Activated gamma-delta T cell treated with Interleukin-2 at 50 U/mL for 16 hours (primary cell): ENCODE measurements at places on chromosomes 2 and 18.

DNA sequence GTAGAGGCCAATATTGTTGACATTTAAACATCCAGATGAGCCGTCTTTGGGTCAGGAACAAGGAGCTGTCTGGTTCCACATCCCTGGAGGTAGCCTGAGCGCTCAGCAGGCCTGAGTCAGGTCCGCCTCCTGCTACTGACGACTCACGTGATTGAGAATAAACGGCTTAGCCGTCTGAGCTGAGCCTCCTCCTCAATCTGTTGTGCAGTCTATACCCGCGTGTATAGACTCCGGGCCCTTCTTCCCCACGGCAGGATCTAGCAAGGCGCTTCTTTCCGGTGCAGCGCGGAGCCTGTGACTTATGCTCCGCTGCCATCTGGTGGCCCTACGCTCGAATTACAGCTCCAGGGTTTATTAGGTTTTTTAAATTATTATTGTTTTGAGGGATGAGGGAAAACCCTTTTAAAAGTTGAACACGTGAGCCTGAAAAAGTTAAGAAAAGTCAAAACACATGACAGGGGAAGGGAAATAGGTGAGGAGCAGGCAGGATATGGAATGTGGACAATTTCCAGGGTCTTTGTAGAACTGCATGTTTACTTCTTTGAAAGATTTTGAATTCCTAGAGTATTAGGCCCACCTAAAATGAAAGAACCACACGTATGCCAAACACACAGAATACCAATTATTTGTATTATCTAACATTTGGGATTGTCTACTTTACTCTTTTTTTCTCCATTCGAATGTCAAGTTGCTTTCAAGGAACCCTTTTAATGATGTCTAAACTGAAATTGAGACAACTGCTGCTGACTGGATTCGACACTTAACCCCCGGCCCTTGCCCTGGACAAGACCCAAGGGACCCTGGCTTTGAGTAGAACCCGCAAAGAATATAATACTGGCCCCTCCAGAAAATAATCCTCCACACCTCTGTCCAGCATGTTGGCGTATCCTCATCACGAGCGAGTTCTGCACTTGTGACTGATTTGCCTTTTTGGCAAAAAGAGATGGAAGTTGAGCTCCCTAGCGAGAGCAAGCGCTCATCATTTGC, 112.4 kb upstream of the ZNF236 start:
- peak; percentile 53 for DNase-seq

DNA sequence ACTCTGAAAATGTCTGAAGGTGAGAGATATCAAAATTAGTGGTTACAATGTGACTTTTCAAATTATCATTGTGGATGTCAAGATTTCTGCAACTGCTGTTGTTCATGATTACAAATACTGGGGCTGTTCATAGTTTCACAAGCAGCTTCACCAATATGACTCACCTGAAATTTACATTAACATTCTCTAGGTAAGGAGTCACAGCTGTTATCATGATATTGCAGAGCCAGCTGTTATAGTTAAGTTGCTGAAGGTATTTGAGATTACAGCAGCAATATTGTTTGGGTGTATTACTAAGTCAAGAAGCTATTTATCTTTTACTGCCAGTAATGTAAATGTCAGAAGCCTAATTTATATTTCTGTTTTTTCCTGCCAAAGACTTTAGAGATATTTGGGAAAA, 140.0 kb downstream of the MC4R start:
- no peak for DNase-seq

DNA sequence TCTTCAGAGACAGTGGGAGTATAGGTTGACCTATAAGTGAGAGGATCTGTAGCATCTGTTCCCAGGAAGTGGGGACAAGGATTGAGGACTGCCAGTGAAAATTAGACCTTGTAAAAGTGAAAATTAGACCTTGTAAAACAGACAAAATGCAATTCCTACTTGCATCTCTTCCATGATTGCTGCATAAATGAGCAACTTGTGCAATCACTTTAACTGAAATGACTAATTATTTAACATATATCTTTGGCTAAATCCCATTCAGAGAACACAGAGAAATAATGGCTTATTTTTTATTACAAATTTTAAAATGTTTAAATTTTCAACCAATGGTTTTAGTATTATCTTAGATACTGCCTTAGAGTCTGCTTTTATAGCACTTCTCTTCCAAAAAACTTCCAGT, 67.2 kb upstream of the NABP1 start:
- no peak for DNase-seq

GRCh38 chr2:238521870-238522269, 95.1 kb downstream of the ASB1 start:
- no peak for DNase-seq

DNA sequence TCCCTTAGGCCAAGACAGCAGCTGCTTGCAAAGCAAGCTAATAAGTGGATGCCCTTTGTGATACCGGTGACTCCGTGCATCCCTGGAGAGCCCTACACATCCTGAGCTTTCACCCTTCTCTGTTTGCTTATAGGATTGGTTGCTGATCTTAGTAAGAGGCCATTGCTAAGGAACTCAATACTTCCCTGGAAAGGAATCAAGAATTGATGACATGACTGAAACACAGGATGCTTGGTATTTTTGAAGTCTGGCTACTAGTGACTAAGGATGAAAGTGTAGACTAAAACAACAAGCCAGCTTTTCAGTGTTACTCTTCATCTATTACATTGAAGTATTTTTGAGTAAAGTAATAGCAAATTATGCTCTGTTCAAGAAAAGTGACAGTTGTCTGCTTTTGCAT, 123.0 kb upstream of the SERPINE2 start:
- DNase-seq, result no peak

GRCh38 chr18:26804519-26804918, 61.0 kb downstream of the AQP4 start:
- DNase-seq, result no peak

GRCh38 chr18:8561123-8561910, 47.9 kb upstream of the RAB12 start:
- no peak for DNase-seq

DNA sequence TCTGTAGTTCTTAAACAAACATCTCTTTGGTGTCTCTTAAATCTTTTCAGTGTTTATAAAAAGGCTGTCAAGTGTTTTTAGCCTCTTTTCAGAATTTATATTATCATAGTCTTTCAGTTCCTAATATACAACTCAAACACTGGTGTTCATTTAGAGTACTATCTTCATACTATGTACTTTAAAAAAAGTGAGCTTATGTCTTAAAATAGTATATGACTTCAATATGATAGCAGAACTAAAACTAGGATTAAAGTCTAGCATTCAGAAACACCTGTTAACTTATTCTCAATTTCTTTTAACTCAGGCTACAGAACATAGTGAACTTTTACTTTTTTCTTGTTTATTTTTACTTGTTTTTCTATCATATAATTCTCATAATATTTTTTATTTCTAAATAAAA, 14.7 kb upstream of the IKZF2 start:
- DNase-seq, result no peak

- no peak for DNase-seq
Observed at GRCh38 chr2:31176742-31177141, 38.5 kb upstream of the GALNT14 start.

- no peak for DNase-seq
Observed at GRCh38 chr2:165192729-165193128, 11.1 kb downstream of the SCN3A start.

- no peak for DNase-seq
Observed at GRCh38 chr2:159214325-159214865, 72.1 kb downstream of the WDSUB1 start.

DNA sequence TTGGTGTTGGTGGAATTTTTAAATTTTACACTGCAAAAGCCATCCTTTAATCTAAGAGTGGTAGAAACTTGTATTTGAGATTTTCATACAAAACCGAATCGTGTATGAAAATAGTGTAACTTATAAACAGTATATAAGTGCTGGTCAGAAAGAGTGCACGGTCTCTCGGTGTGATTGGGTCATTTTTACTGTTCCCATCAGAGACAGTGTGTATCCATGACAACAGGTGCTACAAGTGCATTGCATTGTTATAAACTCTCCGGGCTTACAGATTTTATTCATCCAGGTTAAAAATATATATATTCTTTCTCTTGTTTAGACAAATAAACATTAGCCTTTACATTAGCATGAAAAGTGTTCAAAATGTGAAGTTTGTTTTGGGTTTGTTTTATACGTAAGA, 721.9 kb downstream of the METTL4 start:
- no peak for DNase-seq

- DNase-seq, result no peak
Observed at GRCh38 chr2:69578198-69578540, 65.4 kb downstream of the AAK1 start.

DNA sequence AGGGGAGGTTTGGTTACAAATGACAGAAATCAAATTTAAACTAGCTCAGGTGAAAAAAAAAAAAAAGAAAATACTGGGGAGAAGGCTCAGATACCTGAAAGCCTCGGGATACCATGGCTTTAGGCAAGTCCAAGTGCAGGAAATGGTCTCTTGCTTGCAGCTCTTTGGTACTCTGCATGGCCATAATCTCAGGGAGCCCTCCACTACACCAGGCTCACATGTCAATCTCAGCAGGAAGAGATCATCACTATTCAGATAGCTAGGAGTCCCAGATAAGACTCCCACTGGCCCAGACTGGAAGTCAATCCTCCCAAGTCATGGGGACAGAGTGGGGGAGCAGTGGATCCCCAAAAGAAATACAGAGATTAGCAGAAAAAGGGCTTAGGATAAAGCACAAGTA, 64.8 kb upstream of the RALBP1 start:
- DNase-seq, result no peak

DNA sequence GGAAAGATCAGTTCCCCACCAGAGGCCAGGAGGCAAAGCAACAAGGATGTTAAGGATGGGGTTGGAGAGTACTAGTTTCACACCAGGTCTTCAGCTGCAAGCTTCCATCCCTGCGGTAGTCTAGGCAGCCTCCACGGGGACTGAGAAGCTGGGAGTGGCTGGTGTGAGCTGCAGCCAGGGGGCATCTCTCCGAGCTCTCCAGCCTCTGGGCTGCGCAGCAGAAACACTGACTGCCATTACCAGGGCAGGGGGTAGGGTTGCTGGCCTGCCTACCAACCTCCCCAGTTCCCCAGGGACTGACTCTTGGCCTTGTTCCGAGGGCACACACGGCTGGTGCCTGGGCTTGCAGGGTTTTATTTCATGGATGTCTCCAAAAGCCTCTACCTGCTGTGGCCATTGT, 15.9 kb downstream of the GATA6 start:
- no peak for DNase-seq

GRCh38 chr18:45690975-45691815, 32.8 kb upstream of the SLC14A1 start:
- peak; percentile 77 for DNase-seq

GRCh38 chr18:5574843-5575242, 31.0 kb upstream of the EPB41L3 start:
- no peak for DNase-seq

GRCh38 chr2:28539118-28539541, 43.3 kb downstream of the PLB1 start:
- no peak for DNase-seq

GRCh38 chr18:35099911-35100310, 58.7 kb downstream of the MAPRE2 start:
- no peak for DNase-seq

GRCh38 chr2:150690261-150690660, 202.8 kb upstream of the RND3 start:
- no peak for DNase-seq

- no peak for DNase-seq
Observed at GRCh38 chr2:235082578-235083338, 130.9 kb downstream of the SH3BP4 start.

DNA sequence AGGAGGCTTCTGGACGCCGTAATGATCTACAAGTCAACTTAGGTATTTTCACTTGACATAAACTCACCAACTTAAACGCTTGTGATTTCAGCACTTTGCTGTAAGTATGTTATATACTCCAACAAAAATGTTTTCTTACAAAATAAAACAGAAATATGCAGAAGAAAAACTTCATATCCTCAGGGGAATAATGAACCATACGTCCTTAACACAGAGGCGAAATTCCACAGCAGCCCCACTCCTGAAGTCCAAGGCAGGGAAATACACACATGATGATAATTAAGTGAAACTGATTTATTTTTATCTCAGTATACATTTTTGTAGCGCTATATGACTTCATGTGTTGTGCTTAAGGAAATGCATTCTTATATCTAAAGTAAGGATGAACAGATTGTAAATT, 335.4 kb upstream of the VWC2L start:
- no peak for DNase-seq

DNA sequence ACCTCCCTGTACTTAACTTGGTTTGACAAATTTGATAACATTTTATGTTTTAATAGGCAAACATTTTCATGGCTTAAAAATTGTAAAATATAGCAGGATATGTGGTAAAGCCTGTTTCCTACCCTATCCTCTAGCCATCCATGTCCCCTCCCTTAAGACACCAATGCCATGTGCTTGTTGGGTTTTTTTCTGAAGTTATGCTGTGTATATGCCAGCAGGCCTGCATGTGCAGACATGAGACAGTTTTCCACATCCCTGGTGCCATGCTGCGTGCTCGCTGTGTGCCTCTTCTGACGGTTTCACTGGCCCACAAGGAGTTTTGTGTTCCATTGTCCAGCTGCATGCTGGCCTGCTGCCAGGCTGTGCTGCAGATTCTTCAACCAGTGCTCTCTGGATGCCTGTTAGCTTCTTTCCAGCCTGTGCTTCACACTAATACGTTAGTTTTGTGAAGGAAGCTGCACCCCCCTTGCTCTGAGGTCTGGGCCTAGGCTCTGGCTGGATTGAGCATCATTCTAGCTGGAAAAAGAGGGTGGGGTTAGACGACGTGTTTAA, 16.9 kb downstream of the INPP4A start:
- DNase-seq, result no peak

GRCh38 chr18:55504808-55505207, 83.2 kb downstream of the TCF4 start:
- DNase-seq, result no peak

DNA sequence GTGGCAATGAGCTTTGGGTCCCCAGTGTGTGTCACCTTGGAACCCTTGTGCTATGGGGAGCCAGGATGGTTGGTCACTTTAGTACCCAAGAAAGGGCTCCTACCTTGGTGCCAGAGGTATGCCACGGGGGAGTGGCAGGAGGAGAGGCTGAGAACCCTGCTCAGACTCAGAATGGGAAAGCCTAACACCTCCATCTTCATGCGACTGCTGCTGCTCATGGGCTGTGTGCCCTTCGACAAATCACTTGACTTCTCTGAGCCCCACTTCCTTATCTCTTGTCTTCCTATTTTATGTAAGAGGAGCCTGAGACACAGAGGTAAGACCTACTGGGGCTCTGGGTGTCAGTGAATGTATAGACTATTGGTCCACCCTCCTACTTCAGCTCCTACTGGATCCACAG, 25.1 kb downstream of the EHD3 start:
- no peak for DNase-seq

DNA sequence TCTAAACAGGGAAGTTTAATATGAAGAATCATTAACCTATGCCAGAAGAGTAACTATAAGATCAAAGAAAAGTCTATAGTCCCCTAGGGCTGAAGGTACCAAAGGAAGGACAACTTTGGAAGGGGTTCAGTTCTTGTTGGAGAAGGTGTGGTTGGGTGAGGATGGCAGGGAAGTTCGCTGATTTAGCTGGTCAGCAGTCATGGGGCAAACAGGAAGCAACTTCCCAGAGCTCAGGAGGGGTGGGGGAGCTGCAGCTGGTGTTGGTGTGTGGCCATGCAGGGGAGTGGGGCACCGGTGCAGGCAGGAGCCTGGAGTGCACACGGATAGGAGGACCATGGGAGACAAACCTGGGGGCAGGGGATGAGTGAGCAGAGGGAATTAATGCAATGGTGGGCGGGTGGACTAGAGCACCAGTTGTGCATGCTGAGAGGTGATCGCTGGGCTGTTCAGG, 34.0 kb downstream of the FHOD3 start:
- DNase-seq, result no peak

GRCh38 chr2:133247631-133248030, 320.6 kb downstream of the NCKAP5 start:
- no peak for DNase-seq
